ENCODE measurements at places on chromosomes 11 and 22.

- no peak for DNase-seq
These were observed 5.7 kb downstream of the CD3E start for GRCh38 chr11:118310271-118310670.

DNA sequence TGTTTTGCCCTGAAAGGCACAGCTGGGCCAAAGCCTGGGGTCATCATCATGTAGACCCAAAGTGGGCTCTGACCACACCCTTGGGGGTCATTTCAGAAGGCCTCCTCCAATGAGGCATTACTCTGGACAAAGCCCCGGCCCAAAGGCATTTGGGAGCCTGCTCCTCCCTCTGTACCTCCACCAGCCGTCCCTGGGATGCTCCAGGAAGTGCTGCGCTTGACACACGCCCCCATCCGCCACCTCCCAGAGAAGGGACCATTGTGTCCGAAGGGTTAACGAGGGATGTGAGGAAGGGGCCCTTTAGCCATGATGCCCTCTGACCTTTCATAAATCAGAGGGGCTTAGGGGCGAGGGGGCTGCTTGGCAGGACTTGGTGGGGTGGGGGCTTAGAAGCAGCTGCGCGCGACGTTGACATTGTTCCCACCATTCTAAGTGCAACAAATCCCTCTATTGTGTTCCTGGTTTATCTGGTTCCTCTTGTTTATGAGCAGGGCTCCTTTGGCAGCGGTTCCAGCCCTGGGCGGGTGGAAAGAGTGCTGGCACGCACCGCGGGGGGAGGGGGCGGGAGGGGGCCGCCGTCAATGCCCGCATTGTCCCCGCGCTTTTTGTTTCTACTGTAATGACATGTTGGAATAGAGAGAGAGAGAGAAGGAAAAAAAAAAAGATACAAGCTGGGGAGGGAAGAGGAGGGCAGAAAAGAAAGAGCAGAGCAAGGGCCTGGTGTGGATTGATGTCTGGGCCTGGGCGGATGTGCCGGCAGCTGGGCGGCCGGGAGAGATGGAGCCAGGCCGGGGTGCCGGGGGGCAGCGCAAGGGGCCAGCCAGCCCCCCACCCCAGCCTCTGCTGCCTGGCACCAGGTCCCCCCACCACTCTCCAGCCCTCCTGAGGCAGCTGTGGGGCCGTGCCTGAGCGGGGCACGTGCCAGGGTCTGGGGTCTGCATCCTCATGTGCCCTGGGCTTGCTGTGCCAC lies 32.1 kb upstream of the SOX10 start:
- DNase-seq = peak; percentile 79

DNA sequence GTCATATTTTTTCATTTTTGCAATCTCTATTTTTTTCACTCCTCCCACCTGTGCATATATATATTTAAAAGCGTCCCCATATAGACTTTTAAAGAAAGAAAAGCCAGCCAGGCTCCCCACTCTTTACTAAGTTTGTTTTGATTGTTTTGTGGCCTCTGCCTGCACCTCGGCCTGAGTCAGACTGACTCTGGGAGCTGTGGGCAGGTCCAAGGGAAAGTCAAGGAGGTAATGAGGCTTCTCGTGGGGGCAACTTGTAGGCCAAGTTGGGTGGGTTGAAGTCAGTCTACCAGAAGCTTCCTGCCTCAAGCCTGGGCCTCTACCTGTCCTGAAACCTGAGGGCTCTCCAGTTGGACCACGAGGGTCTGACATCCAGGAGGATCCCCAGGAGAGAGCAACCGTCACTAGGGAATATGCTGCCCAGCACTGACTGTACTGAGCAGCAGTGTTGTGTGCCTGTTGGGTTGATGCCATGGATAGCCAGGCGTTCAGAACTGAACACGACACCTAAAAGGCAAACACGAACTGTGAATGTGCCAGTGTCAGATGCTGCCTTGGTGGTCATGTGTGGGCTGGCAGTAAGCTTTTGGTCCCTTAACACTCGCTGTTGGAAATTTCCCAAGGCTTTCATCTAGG lies 58.8 kb downstream of the BMAL1 start:
- DNase-seq = peak; percentile 69

GRCh38 chr11:64081745-64082442 lies 46.2 kb downstream of the FLRT1 start:
- no peak for DNase-seq

DNA sequence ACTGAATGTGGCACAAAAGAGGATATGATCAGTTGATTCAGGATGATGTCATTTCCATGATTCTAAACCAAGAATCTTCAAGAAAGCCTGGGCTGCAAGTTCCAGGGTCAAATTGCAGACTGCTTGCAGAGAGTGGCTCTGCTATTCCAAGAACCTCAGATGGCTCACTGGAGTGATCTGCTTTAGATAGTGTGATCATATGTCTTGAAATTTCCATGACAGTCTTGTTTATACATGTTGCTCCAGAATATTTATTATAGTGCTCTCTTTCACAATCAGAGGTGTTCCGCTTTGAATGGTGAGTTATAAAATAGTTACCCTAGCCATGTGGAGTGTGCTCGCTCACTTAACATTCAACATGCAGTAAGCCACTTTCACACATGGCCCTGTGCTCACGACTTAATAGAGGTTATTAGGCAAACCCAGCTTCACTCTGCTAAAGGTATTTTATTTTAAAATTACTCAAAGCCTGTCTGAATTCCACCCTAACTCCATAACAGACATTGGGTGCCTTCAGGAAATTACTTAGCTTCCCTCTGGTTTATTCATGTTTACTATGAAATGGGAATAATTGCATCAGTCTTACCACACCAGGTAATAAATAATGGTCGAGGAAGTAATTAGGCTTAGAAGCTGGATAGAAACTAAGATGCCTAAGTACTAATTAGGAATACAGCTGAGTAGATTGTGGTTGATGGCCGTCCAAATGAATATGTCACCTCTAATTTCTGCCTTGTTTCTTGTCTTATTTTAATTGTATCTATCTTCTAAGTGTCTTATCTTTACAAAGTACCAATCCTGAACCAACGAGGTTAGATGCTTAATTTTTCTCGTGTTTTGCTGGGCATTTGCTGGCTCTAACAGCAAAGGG lies 187.9 kb downstream of the ETS1 start:
- DNase-seq = no peak

DNA sequence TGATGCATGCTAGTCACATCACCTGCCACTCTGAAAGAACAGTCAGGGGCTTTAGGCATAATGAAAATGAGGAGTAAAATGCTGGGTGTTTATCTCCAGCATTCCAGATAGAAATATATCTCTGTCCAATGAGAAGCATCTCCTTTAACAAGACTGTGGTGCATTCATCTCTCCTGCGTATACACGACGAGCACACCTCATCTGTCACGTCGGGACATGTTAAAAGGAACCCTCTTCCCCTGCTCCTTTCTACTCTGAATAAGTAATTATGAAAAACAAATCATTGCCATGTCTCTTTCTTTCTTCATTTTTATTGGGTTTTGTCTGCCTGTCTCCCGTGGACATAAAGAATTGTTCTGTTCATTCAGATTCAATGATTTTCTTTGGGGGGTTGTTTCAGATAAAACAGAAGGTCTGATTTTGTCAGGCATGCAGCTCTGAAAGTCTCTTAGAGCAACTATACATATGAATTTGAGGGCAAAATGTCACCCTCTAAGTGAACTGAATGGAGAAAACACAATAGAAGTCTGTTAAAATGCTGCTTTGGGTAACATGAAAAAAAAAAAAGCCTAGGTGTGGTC lies 195.0 kb downstream of the MAML2 start:
- no peak for DNase-seq

GRCh38 chr11:121318848-121319834 lies 26.6 kb downstream of the SC5D start:
- DNase-seq = peak; percentile 85

DNA sequence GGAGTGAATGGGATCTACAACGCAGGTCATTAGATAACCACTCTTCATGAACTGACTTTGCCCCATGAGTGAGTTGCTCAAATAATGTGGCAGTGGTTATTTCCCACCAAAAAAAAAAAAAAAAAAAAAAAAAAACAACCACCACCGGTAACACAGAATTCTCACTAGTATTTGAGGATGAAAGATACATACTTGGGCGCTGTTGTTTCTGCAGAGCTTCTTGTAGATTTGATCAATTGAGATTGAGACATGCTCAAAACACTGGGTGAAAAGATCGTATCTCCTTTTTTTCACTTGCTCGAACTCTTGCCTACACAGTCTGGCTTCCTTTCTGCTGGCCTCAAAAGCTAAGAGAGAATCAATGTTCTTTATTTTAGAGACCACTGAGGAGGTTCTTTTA lies 44.1 kb downstream of the FAM118A start:
- no peak for DNase-seq

GRCh38 chr11:126864934-126865333 lies 135.6 kb downstream of the KIRREL3 start:
- DNase-seq = no peak

DNA sequence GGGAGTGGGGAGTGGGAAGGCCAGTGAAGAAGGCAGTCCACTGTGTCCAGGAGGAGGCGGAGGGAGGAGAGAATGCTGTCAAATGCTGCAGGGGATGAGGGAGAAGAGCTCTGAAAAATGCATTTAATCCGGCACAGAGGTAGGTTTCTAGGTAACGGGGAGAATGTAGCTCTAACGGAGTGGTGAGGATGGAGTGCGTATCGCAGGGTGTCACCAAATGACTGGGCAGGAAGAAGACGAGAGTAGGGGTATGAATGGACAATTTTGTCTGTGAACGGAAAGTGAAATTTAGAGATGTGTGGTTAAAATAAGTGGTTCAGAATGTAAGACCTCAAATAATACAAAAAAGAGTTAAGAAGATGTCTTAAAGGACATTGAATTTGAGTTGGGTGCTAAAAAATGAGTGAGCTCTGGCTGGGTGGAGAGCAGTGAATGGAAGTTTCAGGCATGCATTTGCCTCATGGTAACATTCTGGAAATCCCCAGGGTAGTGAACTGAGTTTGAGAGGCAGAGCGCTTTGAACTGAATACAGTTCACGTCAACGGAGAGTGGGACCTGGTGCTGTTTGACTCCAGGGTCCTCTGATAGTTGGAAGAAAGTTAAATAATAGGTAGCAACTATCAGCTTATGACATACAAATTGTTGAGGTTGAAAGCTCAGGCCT lies 81.3 kb upstream of the CADM1 start:
- no peak for DNase-seq

DNA sequence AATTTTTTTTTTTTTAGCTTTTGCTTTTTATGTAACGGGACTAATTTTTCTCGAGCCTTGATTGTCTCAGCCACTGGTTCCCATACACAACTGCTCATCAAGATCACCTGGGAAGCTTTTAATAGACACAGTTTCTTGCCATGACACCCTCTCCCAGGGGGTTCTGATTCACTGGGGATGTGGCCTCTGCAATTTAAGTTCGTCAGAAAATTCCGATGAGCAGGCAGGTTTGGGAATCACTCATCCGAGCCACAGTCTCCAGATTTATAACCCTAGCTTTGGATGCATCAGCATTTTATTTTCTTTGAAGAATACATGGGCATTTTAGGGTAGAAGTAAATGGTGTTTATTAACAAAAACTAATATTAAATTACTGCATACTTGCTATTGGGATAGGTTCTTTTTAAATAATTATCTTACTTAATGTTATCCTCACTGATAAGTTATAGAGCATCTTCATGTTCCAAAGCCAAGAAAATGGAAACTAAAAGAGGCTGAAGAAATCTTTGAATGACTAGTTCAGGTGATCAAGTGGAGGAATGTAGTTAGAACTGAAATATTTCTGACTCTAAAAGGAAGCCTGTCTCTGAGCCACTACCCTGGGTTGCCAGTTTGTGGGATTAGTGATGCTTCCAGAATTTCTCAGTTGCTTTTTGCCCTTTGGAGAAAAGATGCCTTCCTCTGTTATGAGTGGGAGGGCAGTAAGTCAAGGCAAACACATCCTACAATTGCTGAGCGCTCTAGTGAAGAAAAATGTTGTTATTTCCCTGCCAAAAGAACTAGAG lies 319.0 kb downstream of the DDX10 start:
- no peak for DNase-seq

DNA sequence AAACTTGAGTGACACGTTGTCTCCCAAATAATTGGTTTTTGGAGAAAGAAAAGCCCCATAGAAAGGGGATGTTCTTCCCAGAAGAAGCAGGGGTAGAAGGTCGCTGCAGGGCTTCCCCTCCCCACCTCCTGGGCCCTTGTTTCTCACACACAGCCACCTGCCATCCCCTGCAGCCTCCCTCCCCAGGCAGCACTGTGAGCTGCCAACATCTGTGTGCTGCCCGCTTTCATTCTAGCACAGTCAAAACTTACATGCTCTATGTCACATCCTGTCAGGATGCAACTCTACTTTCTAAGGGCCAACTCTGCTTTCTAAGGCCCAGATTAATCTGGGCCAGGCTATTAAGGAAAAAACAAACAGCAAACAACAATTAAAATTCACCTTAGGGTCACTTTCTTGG lies 309.4 kb upstream of the ZC3H12C start:
- DNase-seq = no peak

GRCh38 chr11:64876835-64877341 lies 1.5 kb downstream of the EHD1 start:
- peak; percentile 81 for DNase-seq

GRCh38 chr22:37802310-37803194 lies 5.2 kb upstream of the GCAT start:
- DNase-seq = peak; percentile 77

GRCh38 chr11:59542142-59542810 lies 30.9 kb downstream of the OR4D9 start:
- no peak for DNase-seq

DNA sequence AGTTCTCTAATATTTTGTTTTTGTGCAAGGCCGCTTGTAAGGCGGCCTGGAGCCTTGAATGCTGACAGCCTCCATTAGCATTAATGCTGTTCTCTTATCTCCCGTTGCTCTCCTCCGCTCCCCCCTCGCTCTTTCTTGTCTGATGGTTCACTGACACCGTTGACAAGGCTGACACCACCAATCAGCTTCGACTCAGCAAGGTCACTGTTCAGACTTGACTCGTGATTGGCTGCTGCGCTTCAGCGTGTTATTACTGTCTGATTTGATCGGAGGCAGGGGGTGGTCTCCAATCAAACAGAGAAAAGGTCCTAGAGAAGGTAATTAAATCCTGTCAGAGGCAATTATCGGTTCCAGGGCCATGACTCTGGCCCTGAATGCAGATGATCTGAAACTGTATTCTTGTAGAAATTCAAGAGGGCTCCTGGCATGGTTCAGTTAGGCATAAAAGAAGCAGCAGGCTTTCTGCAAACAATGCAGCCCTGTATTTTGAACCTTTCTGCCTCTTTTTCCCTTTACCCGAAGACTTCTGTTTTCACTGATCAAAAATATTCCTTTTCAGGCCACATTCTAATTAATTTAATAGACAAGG lies 49.3 kb upstream of the MPPED2 start:
- DNase-seq = peak; percentile 83
